ENCODE measurements at places on chromosomes 2 and 18. TPM values are rescaled to one million over a fixed set of nuclear protein-coding genes. Genes with fewer than 3 reads are reported as not detected.

Gene STPG4
- 0.14 TPM for total RNA-seq

DNA sequence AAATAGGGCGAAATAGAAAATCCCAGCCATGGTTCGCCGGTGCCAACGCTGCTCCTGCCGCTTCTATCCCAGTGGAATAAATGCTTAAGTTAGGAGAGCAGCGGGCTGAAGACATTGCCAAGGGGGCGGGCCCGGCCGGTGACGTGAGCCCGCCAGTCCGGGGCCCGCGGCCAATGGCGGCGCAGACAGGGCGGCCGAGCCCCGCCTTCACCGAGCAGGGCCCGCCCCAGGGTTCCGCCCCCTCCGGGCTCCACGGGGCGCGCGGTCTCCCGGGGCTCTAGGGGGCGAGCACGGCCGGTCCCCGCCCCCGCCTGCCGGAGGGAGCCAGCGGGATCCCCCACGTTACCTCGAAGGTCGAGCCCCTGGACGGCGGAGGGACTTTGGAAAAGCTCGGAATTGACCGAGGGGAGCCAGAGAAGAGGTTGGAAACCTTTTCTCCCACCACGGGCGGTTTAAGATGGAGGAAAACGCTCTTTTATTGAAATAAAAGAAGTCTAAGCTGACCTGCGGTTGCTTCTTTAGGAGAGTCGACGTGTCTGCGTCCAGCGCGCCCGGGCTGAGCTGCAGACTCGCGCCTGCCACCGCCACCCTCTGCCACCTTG is at the start of gene EPHA4:
Gene EPHA4, minus strand, starts transcription at position 86 of the 602 bp plus-strand sequence. Its CDS starts 56 bp downstream, at position 30.
- peak within 1 kb of the TSS; percentile 79 for H3K4me3 ChIP-seq
- peaks cover 36% of the 10 kb centered on the region for H3K4me1 ChIP-seq
- H3K36me3 ChIP-seq: peaks cover 2% of the 10 kb centered on the region
- peaks cover 36% of the 10 kb centered on the region for H3K27me3 ChIP-seq

Gene GPR17
- total RNA-seq: not detected

DNA sequence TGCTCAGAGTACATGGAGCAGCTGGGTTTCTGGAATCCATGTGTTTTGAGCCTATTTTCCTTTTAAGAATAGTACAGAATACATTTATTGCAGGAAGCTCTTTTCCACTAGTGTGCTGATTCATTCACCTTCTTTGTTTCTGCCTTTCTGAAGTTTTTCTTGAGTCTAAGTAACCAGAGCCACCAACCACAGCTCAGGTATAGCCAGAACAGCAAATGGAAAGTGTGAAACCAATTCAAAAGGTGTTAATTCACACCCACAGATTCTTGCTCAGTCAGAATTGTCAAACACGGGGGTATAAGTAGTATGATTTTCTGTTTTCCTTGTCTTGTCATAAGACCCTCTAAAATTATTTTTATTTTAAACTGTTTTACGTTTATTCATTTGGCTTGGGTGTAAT is 75.9 kb upstream of the DYNAP start:
- DNase-seq: no peak
- peaks cover 8% of the 10 kb centered on the region for H3K27me3 ChIP-seq
- H3K4me1 ChIP-seq: no peaks in the 10 kb centered on the region
- H3K36me3 ChIP-seq: no peaks in the 10 kb centered on the region
- H3K4me3 ChIP-seq: no peak overlapping the region
- H3K27ac ChIP-seq: no peak overlapping the region

- H3K36me3 ChIP-seq: no peaks in the 10 kb centered on the region
- DNase-seq: no peak
- H3K27me3 ChIP-seq: peaks cover 12% of the 10 kb centered on the region
- no peak overlapping the region for H3K27ac ChIP-seq
- H3K4me1 ChIP-seq: no peaks in the 10 kb centered on the region
- no peak overlapping the region for H3K4me3 ChIP-seq
Measured at GRCh38 chr18:76568731-76569130, 73.7 kb upstream of the ZNF516 start.

DNA sequence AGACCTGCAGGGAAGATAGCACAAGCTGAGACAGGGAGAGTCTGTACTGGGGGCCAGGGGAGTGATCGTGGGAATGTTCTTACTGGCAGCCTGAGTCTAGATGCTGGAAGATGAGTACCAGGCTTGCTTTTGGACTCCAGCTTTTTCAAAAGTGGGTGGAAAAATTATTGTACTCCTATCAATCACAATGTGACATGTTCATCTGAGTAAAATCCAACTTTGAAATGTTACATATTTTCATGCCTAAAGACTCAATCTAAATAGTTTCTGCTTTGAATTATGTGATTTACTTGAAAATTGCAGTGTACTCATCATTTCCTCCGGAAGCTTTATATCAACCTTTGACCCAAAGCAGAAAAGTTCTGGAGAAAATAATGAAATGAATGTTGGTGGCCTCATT is 49.7 kb upstream of the ST3GAL5 start:
- peaks cover 10% of the 10 kb centered on the region for H3K36me3 ChIP-seq
- H3K27ac ChIP-seq: no peak overlapping the region
- H3K4me1 ChIP-seq: peaks cover 9% of the 10 kb centered on the region
- H3K27me3 ChIP-seq: peaks cover 2% of the 10 kb centered on the region

Gene MCM6
- 276 TPM for total RNA-seq

DNA sequence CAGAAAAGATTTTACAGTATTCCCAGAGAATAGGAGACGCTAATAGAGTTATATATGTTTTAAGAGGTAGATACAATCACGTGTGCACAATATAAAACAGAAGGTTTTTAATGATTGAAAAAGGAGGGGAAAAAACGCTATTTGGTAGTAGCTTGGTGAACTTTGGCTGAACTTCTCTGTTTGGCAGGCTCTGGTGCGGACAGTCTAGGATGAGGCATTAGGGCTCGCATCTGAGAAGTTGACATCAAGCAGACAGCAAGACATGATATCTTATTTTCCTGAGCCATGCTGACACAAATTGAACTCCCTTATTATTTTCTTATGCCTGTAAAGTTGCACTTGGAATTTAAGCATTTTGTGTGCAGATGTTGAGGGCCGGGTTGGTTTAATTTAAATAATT is 176.6 kb downstream of the EN1 start:
- no peak overlapping the region for H3K27ac ChIP-seq
- no peaks in the 10 kb centered on the region for H3K4me1 ChIP-seq
- peaks cover 4% of the 10 kb centered on the region for H3K27me3 ChIP-seq
- no peak for DNase-seq

GRCh38 chr2:2826621-2827020 is 495.5 kb upstream of the MYT1L start:
- H3K4me3 ChIP-seq: no peak overlapping the region
- H3K36me3 ChIP-seq: no peaks in the 10 kb centered on the region

DNA sequence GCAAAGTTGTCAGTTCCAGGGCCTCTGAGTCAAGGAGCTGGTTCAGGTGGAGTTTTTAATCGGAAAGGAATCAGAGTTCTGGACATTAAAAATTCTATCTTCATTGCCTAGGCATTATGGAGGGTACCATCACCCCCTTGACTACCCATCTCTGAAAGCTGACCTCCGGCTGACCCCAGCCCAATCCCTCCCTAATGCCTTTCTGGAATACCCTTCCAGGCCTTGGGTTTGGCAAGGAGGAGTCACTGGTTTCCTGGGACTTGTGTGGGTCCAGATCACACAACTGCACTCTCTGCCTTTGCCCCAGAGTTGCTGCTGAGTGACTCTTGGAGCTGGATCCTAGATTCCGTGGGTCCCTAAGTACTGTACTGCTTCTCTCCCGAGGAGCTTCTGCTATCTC is 1.0 kb upstream of the OSR1 start:
- peak; percentile 6 for DNase-seq
- peaks cover 86% of the 10 kb centered on the region for H3K27me3 ChIP-seq
- H3K27ac ChIP-seq: no peak overlapping the region
- no peak overlapping the region for H3K4me3 ChIP-seq
- no peaks in the 10 kb centered on the region for H3K36me3 ChIP-seq

Gene TGFA
- total RNA-seq: 0.07 TPM

DNA sequence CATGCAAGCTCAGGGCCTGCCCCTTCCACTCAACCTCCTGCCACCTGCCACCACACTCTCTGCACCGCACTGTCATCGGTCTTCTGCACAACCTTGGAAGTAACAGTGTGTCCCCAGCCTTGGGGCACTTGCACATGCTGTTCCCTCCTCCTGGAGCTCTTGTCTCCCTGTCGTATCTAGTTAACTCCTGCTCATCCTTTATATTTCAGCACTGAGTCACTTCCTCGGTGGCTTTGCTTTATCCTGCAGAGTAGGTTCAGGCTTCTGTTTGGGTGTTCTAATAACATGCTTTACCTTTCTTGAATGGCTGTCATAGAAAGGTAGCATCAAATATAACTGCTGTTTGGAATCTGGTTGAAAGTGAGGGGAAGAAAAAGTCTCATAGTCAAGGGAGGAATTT is 25.3 kb downstream of the PAX8 start:
- H3K4me3 ChIP-seq: no peak overlapping the region
- no peaks in the 10 kb centered on the region for H3K36me3 ChIP-seq
- no peak for DNase-seq
- H3K27me3 ChIP-seq: no peaks in the 10 kb centered on the region
- peaks cover 71% of the 10 kb centered on the region for H3K4me1 ChIP-seq
- H3K27ac ChIP-seq: peak overlapping the region; percentile 4

- H3K27ac ChIP-seq: no peak overlapping the region
- peak overlapping the region; percentile 94 for H3K4me3 ChIP-seq
- peaks cover 43% of the 10 kb centered on the region for H3K4me1 ChIP-seq
- DNase-seq: no peak
Measured at GRCh38 chr2:162074928-162075688, 1.1 kb upstream of the DPP4 start.

Gene EVX2
- not detected for total RNA-seq

- no peak for DNase-seq
- H3K36me3 ChIP-seq: no peaks in the 10 kb centered on the region
- H3K4me3 ChIP-seq: no peak overlapping the region
- peaks cover 2% of the 10 kb centered on the region for H3K27me3 ChIP-seq
Measured at GRCh38 chr18:3983351-3983969, 471.6 kb downstream of the DLGAP1 start.

Gene SERPINB12
- not detected for total RNA-seq
